ENCODE measurements at places on chromosomes 12 and 14.

DNA sequence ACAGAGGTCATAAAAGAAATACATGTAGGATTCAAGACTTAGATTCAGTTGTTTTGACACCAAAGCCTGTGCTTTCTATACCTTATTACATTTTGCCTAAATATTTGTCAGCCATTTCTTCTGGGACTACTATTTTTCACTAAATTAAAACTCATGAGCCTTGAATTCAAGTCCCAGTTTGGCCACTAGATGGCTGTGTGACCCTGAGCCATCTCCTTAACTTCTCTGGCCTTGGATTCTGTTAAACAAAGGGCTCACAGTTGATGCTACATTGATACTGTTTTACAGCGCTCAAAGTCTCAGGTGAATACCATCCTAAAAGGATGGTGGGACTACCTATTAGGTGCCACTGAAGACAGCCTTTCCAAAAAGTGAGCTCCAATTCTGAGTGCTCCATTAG, 39.6 kb upstream of the CCDC198 start:
- DNase-seq, result no peak

DNA sequence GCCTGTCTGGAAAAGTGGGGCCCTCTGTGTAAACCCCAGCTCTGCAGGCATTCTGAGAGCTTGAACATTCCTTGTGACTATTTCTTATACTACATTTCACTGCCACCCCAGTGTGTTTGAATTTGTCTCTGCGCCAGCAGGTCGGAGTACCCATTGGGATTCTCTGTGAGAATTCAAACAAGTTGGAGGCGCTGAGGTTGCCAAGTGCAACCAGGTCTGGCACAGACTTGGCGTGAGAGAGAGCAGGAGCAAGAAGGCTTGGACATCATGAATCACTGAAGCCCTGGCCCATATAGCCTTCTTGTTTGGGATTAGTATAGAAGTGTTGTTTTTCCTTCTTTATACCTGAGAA, 33.0 kb upstream of the ATP2A2 start:
- no peak for DNase-seq

- DNase-seq, result no peak
Measured at GRCh38 chr14:105439710-105440553, 20.3 kb downstream of the MTA1 start.

DNA sequence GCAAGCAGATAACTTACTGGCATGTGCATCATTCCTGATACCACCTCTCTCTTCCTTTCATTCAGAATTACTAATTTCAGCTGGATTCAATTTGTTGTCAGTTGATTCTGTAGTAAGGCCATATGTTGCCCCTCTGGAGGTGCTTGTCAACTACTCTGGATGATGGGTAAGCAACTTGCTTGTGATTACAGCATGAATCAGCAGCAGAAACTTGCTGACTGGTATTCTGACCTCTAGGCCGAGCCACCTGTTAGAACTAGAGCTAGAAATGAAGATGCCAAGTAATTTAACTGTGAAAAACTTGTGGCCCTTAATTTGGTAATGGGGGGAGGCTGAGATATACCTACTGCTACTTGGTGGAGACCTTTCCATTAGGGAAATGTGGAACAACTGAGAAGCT, 5.1 kb downstream of the RNF10 start:
- DNase-seq, result no peak

- no peak for DNase-seq
Measured at GRCh38 chr14:73796893-73797542, 54.6 kb upstream of the PTGR2 start.

- no peak for DNase-seq
Measured at GRCh38 chr12:130846369-130846768, 7.3 kb upstream of the STX2 start.

All from stimulated activated CD8-positive, alpha-beta memory T cell treated with anti-CD3 and anti-CD28 coated beads, Interleukin-4, amount 100 ng/mL, for 4 hours (primary cell).